Activated T-cell treated with anti-CD3 and anti-CD28 coated beads for 24 hours (primary cell): ENCODE measurements at places on chromosomes 6 and 20.
A peak's percentile ranks its signal among the peaks of the same experiment; 100 is the strongest.

DNA sequence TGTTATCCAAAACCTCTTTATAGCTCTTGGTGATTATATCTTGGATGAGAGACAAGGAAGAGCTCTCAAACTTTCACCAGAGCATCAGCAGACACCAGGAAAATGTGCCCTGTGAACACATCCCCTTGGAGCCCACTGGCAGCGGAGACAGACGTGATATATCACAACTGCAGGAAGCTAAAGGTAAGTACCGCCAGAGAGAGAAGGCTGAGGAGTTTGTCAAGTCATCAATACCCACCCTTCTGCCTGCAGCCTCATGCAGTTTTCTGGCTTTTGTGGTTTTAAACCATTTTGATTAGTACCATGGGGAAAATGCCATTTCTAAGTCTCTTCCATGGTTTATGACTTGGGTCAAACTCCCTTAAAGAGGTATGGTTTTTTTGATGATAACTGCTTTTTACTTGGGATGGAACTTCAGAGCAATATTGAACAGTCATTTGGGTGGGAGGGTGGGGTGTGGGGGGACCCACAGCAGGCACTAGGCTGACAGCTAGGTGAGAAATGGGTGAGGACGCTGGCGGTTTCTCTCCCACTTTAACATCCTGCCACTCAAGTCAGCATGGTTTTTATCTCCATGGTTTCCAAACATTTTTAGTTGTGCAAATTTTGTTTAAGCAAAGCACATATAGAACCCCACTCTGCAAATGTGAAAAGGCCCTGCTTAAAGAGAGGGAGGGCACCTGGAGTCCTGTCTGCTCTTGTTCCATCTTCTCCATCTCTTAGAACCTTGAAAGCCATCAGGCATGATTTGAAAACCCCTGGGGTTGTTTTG is 108.4 kb downstream of the SCML4 start:
- DNase-seq: no peak

DNA sequence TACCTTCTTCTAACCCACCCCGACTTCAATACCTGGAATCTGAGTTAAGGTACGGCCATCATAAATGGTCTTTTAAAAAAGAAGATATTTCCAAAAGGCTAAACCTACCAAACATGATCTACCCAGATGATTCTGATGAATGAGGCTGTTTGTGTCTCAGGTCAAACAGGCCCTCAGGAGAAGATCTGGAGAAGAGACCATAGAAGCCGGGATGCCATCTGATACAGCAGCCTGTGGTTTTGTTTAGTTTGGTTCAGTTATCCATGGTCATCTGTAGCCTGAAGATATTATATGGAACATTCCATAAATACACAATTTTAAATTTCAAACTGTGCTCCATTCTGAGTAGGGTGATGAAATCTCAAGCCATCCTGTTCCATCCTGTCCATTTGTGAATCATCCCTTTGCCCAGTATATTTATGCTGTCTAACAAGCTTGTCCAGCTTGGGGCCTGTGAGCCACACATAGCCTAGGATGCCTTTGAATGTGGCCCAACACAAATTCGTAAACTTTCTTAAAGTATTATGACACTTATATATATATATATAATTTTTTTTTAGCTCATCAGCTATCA is 4.0 kb upstream of the CAP2 start:
- no peak for DNase-seq

DNA sequence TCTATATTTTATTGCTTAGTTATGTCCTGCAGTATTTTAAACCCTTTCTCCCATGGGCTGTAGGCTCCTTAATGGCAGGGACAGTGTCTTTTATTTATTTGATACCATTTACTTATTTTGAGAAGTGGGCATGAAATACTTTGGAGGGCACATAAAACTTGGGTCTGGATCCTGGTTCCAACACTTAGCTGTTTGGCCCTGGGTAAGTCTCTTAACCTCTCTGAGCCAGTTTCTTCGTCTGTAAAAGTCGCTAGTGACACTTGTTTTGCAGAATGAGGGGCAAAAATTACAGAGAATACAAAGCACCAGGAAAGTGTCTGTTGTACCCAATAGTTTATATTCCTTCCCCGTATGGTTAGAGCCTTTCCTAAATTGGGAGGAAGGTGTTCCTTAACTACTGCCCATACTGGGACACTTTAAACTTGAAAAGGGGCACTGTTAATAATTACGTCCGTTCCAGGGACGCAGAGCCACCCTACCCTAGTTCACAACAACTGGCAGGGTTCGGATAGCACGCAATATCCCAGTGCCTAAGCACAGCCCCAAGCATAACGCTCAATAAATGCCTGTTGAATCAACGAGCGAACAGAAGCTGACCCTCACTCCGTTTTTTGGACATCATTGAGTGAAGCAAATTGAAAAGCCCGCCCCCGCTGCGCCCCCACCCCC is 6.0 kb upstream of the ARMC12 start:
- no peak for DNase-seq

GRCh38 chr6:36245572-36246061 is 24.2 kb upstream of the PNPLA1 start:
- no peak for DNase-seq

DNA sequence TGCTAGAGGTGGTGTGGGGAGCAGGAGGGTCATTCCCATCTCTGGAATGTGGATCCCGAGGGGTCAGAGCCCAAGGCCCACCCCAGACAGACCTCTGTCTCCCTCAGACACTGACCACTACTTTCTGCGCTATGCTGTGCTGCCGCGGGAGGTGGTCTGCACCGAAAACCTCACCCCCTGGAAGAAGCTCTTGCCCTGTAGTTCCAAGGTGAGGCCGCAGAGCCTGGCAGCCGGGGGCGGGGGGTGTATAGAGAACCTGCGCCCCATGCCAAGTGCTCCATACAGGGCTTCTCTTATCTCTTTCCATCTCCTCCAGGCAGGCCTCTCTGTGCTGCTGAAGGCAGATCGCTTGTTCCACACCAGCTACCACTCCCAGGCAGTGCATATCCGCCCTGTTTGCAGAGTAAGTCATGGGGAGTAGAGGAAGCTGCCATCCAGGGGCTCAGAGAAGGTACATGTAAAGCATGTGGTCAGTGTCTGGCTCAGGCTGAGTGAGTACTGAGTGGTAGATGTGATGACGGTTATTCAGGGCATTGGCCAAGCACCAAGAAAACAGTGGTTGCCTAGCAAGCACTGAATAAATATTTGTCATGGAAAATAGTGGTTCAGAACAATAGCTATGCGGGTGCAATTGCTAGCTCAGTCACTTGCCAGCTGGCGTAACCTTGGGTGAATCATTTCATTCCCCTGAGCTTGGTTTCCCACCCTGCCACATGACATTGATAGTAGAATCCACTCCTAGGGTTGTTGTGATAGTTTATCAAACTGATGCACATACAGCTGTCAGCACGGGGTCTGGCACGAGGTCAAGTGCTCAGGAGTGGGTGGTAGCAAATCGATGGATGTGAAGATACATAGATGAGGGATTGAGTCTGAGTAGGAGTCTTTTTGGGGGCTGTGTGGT is 3.5 kb downstream of the PIGT start:
- DNase-seq: no peak

DNA sequence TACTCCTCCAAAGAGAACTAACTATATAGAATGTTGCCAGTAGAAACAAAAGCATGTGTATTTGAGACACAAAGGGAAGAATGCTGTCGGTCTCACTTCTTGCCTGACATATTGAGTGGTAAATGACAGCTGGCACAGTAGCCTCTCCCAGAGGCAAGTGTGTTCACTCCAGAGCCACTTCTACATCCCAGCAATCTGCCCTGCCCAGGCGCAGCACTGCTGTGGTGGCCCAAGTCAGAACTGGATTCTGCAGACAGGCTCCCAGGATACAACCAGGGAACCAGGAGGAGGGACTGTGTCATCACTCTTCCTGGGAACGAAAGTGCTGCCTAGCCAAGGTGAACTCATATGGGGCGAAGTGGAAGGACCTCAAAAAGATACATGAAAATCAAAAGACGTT is 103.2 kb upstream of the ARMC2 start:
- DNase-seq: no peak

GRCh38 chr6:104943781-104944180 is 13.1 kb upstream of the LIN28B start:
- no peak for DNase-seq

DNA sequence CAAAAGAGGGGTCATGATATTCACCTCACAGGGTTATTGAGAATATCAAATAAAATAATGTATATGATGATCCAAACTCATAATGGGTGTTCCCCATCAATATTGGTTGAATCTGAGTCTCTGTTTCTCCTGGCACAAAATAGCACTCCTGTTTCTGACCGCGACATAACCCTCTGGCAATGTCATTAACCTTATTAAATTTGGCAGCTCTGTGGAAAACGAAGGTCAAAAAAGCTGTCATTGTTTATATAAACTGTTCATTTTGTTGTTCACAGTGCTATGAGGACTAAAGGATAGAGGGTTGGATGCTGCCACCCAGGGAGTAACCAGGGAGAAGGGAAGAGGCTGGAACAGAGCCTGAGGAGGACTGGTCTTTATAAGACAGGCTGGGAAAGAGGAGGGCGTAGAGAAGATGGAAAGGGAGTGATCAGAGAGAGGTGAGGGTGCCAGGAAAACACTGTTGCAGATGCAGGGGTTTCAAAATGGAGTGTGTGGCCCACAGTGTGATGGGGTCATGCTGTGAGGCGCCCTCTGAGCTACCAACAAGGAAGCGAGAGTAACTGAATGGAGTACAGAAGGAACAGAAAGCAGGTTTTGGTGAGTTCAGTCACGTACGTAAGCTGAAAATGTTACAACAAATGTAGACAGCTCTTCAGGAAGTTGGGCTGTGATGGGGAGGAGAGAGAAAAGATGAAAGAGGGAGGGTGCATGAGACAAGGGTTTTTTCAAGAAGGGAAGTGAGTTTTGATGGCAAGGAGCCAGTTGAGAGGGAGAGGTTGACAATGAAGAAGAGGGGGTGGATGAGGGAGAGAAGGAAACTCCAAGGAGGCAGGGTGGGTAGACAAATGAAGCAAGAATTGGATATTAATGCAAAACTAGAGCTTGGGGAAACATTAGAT is 251.6 kb upstream of the TAB2 start:
- peak; percentile 15 for DNase-seq

GRCh38 chr20:39234520-39235095 is 272.5 kb downstream of the DHX35 start:
- DNase-seq: no peak

GRCh38 chr20:41173161-41173721 is 35.9 kb downstream of the PLCG1 start:
- DNase-seq: peak; percentile 44

GRCh38 chr6:11535801-11536230 is 1.7 kb upstream of the TMEM170B start:
- no peak for DNase-seq

DNA sequence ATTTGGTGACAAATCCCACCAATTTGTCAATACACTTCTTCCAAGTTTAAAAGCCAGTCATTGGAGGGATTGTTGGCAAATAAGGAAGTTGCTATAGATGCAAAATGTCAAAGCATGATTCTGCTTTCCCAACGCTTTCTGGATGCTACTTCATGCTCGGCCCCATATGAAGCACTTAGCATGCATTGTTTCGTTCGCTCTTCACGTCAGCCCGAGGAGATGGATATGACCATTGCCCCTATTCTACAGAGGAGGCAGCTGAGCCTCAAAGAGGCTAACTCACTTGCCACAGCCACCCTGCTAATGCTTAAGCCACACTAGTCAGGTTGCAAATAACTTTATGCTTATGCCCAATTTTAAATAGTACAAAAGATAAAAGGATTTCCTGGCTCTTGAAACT is 2.8 kb upstream of the NXT1 start:
- no peak for DNase-seq

DNA sequence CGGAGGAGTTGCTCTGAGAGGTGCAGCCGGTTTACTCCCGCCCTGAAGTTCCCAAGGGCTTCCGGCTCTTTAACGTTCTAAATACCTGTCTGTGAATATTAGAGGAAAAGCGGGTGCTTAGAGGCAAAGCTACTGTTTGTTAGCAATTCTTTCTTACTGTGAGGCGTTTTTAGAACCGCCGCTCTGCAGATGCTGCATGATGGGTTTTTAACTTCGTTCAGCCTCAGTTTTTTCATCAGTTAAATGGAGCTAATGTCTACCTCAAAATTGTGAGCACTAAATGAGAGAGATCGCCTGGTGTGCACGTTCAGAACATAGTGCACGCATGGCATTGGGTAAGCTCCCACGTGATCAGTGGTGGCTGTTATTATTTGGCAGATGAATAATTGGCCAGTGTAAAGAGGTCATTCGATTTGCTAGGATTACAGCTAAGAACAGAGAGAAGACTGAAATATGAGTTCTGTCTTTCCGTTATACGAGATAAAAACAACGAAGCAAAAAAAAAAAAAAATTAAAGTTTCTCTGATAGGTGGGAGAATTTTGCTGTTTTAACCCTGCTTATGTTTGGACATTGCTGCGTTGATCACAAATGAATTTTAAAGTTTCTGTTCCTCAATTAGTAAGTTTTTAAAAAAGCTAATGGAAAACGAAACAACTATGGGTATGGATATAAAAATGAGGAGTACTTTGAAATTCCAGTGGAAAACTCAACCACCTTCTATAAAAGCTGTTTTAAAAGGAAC is 660 bp upstream of the TFB1M start:
- no peak for DNase-seq

DNA sequence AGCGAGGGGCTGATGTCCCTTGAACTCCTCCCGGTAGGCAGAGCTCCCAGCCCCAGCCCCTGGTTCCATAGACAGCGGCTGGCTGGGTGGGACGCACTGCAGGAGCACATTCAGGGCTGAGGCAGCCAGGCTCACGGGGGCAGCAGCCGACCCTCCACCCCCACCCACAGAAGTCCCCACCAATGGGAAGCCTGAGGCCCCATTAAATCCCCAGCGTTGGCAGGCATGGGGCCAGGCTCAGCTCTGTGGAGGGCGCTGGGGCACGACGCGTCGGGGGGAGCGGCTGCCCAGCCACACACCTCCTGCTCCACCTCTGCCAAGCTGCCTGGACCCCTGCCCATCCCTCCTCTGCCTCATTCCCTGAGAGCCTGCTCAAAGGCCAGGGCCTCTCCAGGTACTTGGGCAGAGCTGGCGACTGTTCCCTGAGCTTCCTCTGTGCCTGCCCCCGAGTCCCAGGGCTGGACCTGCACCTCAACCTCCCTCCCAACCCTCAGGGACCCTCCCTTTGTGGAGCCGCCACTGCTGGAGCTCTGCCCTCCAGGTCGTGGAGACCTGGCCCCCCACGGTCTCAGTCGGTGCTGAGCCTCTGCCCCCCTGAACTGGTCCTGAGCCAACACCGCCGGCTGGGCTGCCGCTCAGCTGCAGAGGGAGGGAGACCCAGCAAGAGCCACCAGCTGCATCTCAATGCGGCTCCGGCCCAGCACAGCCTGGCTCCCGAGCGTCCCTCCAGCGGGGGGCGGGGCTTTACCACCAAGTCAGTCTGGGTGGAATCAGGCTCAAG is 9.1 kb downstream of the CHRNA4 start:
- no peak for DNase-seq

GRCh38 chr6:8441452-8441851 is 6.1 kb upstream of the SLC35B3 start:
- DNase-seq: no peak

DNA sequence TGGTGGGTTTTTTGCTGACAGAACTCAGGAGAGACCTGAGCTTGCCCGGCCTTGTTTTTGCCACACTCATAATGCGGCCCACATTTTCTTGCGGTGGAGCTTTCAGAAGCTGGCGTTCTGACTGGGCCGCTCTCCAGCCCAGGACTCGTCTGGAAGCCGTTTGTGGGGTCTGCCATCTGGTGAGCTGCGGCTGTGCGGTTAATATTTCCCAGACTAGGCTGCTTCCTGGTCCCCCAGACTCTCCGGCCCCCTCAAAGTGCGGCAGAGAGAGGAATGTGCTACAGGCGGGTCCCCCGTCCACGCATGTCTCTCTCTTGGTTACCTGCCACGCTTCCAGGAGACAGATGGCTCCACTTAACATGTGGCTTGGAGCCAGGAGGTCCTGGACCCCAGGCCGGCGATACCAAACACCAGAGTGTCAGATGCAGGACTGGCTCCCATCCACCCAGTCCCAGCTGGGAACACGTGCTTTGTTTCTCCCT is 128.9 kb upstream of the PMEPA1 start:
- DNase-seq: no peak
